ENCODE measurements at places on chromosomes 12 and 14.

DNA sequence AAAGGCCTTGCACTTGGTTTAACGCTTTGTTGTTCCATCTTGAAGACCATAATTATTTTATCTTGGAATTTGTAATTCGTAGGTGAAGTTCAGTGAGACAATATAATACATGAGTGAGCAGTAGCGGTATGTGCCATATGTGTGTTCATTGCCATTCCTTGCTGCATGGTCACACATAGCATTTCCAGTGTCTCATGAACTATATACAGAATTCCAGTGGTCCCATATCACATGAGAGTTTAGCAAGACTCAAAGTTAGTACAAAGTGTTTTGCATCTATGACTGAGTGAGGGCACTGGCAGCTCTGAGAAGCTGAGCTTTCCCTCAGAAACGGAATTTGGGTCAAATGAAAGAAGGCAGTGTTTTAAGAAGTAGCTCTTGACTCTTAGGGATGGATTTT is 359.8 kb downstream of the FOXG1 start:
- no peak for DNase-seq

DNA sequence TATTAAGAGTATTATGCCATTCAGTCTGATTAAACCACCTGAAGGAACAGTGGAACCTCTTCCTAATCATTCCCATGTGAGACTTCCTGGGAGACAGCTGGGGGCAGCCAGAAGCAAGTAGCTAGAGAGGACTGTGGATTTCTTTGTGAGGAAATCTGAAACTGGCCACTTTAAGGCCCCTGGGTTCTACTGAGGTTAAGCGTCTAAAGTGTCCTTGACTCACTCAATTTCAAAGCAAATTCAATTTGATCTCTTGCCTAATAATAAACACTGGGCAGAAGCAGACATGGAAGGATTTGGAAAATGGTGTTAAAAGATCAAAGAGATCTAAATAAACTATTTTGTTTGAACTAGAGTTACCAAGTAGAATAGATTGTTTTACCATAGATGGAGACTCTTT is 909.9 kb downstream of the NRXN3 start:
- DNase-seq = no peak

DNA sequence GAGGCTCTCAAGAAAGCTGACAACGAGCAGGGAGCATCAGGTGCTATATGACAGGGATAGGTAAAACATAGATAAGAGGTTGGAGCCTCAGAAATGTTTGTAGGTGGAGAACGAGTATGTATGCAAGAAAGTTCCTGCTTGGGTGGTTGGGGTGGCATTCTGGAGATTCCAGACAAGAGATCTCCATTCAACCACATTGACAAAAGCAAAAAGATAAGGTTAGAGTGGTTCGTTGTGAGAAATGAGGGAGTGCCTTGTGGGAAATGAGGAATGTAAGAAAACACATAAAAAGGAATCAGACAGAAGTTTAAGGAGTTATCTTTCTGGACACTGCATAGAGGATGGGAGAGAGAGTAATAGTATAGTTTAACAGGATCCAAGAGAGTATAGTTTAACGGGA is 290.3 kb downstream of the DPF3 start:
- DNase-seq = no peak

GRCh38 chr12:91704446-91704845 is 441.2 kb downstream of the BTG1 start:
- no peak for DNase-seq

DNA sequence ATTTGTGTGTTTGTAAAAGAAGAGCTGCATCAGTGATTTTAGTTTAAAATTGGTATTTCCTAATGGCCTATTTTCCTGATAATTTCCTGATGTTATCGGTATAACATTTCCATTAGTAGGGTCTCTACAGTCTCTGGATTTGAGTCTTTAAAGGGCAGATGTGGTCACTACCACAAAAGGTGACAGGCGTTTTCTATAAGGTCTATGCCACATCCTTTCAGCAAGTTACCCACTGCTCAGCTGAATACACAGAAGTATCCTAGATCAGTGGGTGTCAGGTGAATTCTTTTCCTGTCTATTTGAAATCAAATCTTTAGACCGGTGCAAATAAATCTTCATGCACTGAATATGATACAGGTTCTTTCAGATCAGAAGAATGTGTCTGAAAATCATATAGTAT is 90.2 kb downstream of the LIN7A start:
- no peak for DNase-seq

DNA sequence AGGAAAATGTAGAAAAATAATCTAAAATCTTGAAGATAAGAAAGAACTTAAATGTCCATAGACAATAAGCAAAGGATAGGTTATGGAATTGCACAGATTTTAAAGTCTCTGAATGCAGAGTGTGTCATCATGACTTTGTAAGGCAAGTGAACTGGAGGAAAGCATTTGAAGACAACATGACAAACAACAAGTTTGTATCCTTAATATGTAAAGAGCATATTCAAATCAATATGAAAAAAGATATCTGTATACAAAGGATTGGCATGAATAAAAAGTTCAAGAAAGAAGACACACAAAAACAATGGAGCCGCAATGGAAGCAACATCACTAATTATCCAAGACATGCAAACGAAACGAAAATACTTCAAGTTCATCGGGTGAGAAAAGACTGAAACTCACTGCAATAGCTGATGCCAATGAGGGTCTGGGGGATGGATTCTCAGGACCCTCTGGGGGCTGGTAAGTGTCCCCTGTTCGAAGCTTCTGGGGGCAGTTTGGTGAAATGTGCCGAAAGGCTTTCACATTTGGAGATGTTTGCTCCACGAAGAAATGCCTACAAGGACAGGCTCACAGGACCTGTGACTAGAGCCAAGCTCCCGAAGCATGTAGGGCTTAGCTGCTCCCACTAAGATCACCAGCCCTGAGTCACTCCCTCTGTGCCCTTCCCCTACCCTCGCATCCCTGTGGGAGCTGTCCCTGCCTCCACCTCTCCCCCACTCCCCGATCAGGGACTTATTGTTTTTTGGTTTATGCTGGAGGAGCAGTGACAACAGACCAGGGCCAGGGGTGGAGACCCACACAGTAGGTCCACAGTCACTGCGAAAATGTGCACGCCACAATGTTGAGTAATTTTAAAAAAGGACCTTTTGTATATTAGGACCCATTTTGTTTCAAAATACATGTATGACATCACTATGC is 345.7 kb upstream of the SFSWAP start:
- no peak for DNase-seq

GRCh38 chr12:111076611-111077451 is 156.5 kb upstream of the MYL2 start:
- DNase-seq = no peak

DNA sequence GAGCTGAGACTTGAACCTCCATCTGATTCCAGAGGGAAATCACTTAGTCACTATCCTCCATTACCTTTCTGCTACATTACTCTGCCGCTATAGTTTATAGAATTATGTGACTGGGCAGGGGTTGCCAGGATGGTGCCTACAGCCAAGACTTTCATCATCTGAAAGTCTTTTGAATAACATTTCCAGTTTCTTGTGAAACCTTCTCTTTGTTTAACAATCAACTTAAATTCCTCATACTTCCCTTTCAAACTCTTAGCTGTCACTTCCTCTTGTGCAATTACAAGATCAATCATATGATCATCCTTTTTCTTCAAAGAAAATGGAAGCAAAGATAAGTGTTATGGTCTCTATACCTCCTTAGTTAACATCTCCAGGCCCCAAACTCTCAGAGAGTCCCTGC is 25.4 kb upstream of the PELI2 start:
- no peak for DNase-seq

- no peak for DNase-seq
Observed at GRCh38 chr12:2959192-2959504, at the start of gene TEAD4. Gene TEAD4, plus strand, starts transcription at chr12:2959397.

DNA sequence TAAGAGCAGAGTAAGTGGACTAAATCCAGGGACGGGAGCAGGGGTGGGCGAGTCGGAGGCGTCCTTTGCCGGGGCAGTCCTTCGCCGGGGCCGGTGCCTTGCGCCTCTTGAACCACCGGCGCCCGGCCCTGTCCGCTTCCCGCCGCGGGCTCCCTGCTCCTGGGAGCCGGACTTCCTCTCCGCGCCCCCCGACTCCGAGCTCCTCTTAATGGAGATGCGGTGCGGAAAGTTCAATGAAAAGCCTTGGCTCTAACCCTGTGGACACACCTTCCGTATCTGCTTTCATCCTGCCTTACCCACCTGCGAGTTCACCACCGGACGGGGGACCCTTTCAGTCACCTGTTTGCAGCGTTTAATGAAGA is 412 bp downstream of the FGFR1OP2 start:
- peak; percentile 4 for DNase-seq

- DNase-seq = no peak
Observed at GRCh38 chr12:94994312-94994711, 9.2 kb downstream of the NDUFA12 start.

DNA sequence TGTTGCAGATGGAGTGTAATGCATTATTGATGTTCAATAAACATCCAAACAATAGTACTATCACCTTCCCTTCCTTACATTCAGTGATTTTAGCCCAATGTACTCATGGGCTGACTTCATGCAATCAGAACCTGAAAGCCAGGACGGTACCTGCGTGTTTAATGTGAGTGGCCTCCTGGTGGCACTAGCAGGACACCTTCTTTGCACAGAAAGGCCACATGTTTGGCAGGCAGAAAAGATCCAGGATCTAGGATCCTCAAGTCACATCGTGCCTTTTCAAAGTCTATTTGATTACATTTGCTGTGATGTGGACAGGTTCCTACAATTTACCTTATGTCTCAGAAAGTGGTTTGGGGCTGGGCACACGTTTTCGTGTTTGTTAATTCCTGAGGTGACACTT is 82.9 kb downstream of the NEDD1 start:
- no peak for DNase-seq

DNA sequence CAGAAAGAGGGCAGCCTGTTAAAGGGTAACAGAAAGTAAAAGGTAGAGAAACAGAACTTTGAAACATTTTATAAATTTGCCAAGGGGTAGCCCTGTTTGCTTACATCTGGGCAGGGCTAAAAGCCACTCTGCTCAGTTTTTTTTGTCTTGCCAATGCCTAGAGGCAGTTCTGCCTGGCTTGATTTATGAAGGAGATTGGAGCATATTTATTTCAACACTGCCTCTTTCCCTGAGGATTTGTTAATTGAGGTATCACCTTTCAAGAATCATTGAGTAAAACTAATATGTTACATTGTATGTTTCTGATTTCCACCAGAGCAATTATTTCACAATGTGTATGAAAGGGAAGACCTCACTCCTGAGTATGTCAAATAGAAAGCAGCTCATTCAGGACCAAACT is 160.8 kb downstream of the GXYLT1 start:
- no peak for DNase-seq

GRCh38 chr14:36245223-36245622 is 68.7 kb upstream of the PTCSC3 start:
- no peak for DNase-seq

DNA sequence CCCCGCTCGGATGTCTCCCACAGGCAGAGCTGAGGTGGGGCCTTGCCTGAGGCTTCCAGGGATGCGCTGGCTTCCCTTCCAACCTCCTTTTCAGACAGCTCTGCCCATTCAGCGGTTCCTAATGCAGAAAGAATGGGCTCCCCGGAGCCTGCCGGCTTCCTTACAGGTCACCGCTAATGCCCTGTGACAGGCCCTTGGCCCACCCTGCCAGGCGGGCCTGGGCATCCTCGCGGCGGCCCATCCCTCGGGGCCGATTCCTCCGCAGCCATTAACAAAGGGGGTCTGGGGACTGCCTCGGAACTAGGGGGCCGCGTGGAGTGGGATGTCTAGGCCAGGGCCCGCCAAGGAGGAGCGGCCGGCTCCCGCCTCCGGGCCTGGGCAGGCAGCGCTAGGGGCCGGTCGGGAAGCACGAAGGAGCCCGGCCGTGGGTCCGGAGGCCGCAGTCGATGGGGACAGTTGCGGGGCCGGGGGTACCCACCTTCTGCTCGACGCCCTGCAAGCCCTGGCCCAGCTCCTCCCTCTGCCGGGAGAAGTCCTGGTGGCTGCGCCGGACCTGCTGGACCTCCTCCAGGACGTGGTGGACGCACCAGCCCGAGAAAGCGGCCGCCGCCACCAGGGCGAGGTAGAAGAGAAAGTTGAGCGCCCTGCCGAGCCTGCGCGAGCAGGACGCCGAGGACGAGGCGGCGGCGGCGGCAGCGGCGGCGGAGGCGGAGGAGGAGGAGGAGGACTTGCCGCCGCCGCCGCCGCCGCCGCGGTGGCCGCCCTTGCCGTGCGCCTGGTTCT is 738 bp downstream of the CKAP4 start:
- peak; percentile 22 for DNase-seq

DNA sequence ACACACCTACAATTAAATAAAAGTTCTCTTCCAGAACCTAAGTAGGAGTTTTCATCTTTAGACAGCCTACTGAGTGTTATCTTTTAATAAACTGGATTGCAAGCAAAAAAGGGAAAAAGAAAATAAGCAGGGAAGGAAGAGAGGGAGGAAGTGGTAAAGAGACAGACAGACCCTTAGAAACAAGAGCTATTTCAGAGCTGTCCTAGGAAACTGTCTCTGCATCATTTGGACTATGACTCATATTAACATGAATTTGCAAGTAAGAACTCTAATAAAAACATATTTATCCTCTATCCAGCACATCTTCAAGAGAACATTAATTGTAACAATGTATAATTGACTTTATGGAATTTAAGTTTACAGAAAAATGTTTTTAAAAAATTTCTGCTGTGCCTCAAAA is 438.8 kb upstream of the USP15 start:
- DNase-seq = no peak

- DNase-seq = no peak
Observed at GRCh38 chr14:96162741-96163140, 41.9 kb upstream of the BDKRB2 start.

- DNase-seq = no peak
Observed at GRCh38 chr12:117370588-117370987, 9.2 kb upstream of the NOS1 start.

- DNase-seq = no peak
Observed at GRCh38 chr14:85960756-85961155, 430.8 kb downstream of the FLRT2 start.

DNA sequence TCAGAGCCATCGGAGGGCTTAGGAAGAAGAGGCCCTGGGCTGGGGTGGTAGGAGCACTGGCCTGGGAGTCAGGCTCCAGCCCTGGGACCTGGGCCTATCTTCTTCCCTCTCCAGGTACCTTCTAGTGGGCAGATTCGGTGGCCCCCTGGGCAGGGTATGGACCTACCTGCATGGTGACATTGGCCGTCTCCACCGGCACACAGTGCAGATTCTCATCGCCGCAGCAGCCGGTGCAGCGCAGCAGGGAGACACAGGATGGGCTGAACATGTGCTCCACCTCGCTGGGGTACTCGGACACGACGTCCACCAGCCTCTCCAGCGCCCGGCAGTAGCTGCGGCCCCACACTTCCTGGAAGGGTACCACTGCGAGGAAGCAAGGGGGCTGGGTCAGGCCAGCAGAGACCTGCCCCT is 6.2 kb downstream of the PGF start:
- DNase-seq = no peak
